ENCODE measurements at places on chromosomes 4 and X.

- DNase-seq: no peak
Measured at GRCh38 chr4:69848028-69848427, 11.9 kb downstream of the SULT1E1 start.

DNA sequence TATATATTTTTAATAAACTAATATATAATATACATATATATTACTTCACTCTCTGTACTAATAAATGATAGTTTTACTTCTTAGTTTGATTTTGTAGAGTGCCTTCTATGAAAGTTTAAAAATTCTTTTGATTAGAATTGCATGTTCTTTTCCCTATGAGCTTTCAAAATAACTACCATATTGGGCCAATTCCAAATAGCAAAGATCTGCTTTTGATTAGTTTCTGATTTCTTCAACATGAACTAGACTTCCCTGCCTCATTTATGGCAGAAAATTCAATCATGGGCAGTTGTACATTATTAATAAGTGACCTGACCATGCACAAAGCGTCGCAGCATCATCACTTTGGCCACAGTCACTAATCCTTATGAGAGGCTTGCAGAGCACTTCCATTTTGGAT lies 48.9 kb upstream of the TEX13A start:
- no peak for DNase-seq

DNA sequence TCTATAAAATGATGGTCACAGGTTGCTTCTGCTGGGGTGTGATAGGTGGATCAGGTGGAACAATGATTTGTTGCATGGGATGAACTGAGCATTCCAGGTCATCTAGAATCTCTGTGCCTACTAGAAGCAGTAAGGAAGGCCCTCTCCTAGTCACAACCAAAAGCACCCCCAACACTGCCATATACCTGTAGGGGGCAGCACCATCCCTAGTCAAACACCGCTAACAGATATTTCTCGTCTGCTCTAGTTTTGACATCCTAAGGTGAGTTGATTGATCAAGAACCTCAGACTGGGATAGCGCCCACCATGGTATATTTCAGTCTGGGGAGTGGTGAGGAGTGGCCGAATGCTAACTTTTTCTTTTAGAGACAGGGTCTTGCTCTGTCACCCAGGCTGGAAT lies 160.2 kb downstream of the NHS start:
- no peak for DNase-seq

- DNase-seq: no peak
Measured at GRCh38 chrX:70470850-70471289, 26.2 kb downstream of the DLG3 start.

GRCh38 chr4:112514647-112515197 lies 1.3 kb downstream of the NEUROG2 start:
- DNase-seq: no peak

- DNase-seq: no peak
Measured at GRCh38 chrX:49995795-49996455, 73.5 kb downstream of the CLCN5 start.

GRCh38 chrX:77786365-77786680 lies 307 bp upstream of the ATRX start:
- no peak for DNase-seq

DNA sequence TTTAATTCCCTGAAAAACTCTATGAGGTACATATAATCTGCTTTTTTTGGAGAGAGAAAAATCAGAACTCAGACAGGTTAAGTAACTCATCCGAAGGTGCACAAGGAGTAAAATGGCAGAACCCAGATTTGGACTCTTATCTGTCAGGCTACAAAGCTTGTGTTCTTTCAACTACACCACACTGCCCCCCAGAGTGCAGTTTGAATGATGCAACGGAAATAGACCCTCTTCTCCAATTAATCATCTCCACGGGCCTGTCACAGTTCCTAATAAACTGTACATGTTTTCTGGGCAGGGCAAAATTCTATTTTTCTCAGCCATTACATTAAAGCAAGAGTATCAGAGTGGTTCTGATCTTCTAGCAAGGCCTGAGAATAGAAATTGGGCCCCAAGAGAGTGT lies 35.3 kb upstream of the DCX start:
- no peak for DNase-seq

- no peak for DNase-seq
Measured at GRCh38 chr4:138222046-138222445, 20.1 kb downstream of the SLC7A11 start.

GRCh38 chr4:121462660-121463261 lies 81.9 kb upstream of the QRFPR start:
- DNase-seq: peak; percentile 3

DNA sequence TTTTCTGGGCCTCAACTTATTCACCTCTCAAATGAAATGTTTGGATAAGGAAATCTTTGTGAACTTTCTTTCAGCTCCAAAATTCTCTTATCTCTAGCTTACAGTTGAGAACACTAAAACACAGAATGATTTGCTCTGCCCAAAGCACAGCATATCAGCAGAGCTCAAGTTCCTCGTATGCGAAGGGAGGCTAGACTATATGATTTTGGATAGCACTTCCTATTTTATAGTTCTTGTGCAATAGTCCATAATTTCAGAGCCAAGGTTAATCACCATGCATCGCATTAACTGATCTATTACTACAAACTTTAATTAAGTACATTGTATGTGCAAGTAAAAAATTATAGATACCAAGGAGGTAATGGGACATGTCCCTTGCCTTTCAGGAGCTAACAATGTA lies 27.0 kb upstream of the KLHL13 start:
- DNase-seq: no peak

DNA sequence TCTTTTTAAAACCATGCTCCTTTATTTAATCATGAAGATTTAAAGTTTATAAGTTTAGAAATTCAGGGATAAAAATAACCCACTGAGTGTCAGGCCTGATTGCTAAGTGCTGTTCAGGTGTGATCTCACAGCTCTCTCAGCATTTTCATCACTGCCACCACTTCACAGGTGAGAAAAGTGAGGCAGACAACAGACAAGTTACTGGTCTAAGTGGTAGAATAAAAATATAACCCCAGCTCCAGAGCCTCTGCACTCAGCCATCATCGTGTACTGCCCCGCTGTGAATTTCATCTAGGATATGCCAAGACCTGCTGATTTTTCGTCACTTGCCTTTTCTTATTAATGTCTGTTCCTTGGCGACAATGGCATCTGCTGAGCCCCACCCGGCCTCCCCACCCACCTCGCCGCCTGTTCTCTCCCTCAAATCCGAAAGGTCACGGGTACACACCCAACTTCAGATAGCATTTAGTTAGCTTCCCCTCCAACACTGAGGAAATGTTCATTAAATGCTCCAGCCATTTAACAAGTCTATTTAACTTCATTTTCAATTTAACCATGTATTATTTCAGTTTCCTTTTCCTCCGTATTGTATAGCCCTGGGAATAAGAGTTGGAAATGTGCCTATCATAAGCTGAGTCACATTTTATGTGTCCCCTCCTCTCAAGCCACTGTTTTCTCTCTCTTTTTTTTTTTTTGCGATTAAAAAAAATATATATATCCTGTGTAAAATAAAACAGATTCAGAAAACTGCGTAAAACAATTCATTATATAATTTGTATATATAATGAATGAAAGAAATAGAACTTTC lies 236.5 kb downstream of the CBR4 start:
- no peak for DNase-seq

- no peak for DNase-seq
Measured at GRCh38 chr4:164807611-164808010, 53.7 kb downstream of the SMIM31 start.

- no peak for DNase-seq
Measured at GRCh38 chrX:96655947-96656623, 28.6 kb upstream of the DIAPH2 start.

- DNase-seq: no peak
Measured at GRCh38 chr4:16122308-16122711, 38.5 kb upstream of the PROM1 start.

- DNase-seq: no peak
Measured at GRCh38 chrX:95903975-95904374, 780.7 kb upstream of the DIAPH2 start.

DNA sequence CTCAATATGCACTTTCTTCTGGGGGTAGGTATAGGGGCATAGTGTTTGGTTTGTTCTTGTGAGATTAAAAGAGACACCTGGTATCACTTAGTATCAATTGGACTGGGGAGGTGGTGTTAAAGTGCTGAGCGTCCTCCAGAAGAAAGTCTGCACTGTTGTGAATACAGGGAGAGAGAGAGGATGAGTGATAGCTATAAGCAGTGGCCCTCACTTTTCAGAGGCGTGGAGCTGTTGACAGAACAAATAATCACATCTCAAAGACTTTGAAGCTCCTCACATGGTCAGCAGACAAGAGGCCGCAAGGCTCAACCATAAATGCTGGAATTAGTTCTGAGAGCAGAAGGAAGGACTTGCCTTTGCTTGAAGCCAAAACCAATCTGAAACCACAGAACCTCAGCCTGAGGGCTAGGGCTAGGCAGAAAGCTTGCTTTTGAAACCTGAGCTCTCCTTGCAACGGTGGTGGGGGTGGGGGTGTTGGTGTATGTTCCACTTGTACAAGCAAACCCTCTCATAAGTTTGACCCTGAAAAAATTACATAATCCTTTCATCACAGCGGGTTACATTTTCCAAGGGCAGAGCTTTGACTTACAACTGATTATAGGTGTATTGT lies 123.2 kb upstream of the SCML1 start:
- DNase-seq: no peak

GRCh38 chr4:168868044-168868781 lies 141.8 kb downstream of the CBR4 start:
- DNase-seq: no peak

- DNase-seq: no peak
Measured at GRCh38 chrX:149120459-149120858, 384.6 kb downstream of the IDS start.

- DNase-seq: no peak
Measured at GRCh38 chr4:169861593-169861992, 103.8 kb upstream of the HPF1 start.

DNA sequence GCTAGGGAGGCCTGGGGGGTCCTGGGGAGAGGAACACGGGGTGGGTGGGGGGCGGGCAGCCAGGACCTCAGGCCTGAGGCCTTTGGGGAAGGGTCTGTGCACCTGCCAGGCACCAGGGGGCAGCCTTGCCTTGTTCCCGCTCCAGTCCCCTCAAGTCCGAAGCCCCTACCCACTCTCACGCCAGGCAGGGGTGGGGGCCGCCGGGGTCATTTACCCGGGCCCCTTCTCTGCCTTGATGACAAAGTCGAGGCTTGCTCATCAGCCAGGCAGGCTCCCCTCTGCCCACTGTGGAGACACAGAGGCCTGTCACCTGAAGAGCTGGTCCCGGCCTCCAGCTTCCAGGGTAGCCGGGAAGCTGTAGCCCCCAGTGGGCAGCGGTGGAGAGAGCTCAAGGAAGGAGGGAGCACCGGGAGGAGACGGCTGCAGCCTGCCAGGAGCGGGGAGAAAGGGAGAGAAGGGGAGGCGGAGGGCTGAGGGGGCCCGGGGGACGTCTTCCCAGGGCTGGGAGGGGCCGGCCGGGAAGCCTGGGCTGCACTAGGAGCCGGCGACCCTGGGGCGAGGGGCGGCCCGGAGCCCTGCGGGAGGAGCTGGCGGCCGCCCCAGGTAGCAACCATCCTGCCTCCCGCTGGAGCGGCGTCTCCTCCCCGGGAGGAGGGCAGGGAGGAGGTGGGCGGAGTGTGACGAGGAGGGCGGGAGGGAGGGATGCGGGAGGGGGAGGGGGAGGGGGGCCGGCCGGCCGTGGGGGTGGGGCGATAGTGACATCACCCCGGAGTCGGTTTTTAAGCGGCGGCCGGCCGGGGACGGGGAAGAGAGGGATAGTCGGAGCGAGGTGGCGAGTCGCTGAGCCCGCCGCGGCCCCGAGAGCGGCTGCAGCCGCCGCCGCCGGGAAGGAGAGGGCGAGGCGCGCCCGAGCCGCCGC lies at the start of gene SLC6A8:
Gene SLC6A8, plus strand, starts transcription at position 806 of the 919 bp plus-strand sequence. CDS start 649 bp downstream, outside the sequence.
- DNase-seq: no peak

- DNase-seq: no peak
Measured at GRCh38 chr4:142954415-142954814, 108.3 kb upstream of the INPP4B start.

- DNase-seq: no peak
Measured at GRCh38 chr4:53582194-53582593, 9.1 kb downstream of the LNX1 start.

DNA sequence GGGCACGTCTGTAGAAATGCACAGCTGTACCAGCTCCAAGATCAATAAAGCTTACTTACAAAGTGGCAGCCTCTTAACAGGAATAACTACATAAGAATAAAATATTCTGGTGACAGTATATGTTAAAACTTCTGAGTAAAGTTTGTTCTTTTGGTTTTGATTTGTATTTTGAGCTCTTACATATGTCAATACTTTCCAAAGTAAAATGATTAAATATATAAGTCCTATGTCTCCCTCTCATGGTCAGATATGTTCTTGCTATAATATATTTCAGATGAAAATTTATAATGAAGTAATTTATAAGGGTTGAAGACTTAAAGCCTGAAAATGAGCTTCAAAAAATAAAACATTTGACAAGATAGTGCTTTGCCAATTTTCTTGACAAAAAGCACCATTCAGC lies 254.4 kb downstream of the NPFFR2 start:
- no peak for DNase-seq

- DNase-seq: no peak
Measured at GRCh38 chr4:123812066-123812390, 415.4 kb downstream of the SPRY1 start.

- DNase-seq: no peak
Measured at GRCh38 chr4:112859456-112860184, 189.8 kb upstream of the ANK2 start.

DNA sequence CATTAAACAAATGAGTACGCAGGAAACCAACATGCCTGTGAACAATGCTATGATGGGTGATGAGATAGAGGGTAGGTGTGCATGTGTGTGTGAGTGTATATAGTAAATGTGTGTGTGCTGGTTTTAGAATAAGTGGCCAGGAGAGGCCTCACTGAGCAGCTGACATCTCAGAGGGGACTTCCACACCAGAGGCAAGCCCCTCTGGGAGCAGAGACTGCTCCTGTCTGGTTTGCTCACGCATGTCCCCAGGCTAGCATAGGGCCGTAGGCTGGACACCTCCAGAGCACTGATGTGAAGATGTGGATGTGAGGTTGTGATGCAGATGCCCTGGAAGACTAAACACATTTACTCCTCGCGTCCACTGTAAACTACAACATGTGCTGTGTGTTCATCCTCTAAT lies 104.5 kb downstream of the DRD5 start:
- no peak for DNase-seq

DNA sequence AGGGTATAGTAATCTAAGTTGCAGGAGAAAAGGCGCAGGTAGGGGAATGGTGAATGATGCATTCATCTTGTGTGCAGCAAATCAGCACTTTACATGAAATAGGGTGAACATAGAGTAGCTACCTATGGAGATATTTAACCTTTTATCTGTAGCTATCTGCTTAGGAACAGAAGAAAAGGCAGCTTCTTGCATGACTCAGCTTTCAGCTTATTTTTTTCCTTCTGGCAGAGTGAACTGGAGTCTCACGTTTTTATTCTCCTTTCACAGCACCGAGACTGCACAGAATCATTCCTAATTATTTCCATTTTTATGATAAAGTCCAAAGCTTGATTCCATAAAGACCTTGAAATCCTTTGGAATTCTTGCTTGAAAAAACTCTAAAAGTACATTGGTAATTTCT lies 4.8 kb upstream of the SCOC start:
- DNase-seq: no peak

DNA sequence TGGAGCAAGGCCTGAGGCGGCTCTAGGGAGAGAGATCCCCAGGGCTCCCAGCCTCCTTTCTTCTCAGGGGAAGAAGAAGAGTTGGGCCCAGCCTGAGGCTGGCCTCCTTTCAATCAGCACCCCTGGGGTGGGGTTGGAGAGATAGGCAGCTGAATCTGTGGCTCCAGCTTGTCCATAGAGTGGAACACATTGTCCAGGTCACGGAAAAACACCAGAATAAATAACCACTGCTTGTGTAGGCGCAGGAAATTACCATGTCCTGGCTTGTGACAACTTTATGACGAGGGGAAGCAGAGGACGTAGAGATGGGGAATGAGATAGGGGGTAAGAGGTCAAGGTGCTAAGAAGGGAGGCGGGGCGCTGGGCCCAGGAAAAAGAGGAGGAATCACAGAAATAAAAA lies 80.8 kb upstream of the EFNB1 start:
- no peak for DNase-seq
